ENCODE measurements at places on chromosomes 2 and 18.

DNA sequence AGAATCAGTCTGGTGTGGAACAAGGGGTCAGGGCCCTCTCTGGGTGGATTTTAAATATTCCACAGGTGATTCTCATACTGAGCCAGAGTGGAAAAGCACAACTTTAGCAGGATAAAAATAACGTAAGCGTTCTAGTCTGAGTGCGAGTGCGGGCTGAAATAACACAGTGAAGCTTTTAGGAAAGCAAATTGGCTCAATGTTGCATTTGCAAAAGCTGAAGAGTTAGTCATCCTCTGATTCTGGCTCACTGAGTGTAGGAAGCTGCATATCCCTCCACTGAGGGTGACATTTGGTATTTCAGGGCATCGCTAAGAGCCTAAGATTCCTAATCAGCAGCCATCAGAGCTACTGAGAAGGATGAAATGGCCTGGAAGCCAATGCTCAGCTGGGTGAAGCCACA lies 134.7 kb downstream of the RIF1 start:
- DNase-seq: no peak

GRCh38 chr2:169672406-169672805 lies 21.8 kb downstream of the CFAP210 start:
- DNase-seq: no peak

- no peak for DNase-seq
Measured at GRCh38 chr2:106296182-106296815, 102.2 kb upstream of the UXS1 start.

- no peak for DNase-seq
Measured at GRCh38 chr18:3689986-3690763, 240.2 kb downstream of the TGIF1 start.

GRCh38 chr18:51522338-51522737 lies 324.9 kb upstream of the MEX3C start:
- DNase-seq: no peak

GRCh38 chr18:4394700-4395099 lies 60.4 kb downstream of the DLGAP1 start:
- no peak for DNase-seq

- peak; percentile 12 for DNase-seq
Measured at GRCh38 chr2:182980115-182980514, 58.1 kb downstream of the NCKAP1 start.

DNA sequence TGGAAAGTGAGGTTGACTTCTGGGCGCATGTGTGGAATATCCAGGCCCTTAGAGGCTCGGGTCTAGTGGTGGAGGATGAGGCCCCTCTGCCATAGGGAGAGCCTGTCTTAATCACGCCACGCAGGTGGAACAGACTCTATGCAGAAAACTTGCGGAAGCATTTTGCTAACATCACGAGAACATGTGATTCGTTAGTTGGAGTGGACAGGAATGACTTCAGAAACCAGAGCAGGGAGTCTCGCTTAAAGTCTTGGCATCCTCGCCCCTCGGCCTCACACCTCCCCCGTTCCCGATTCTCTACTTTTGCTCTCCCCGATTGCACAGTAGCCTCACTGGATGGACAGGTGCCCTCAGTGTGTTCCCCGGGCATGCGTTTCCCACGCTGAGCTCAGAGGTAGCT lies 333.4 kb downstream of the GBX2 start:
- DNase-seq: no peak

- no peak for DNase-seq
Measured at GRCh38 chr2:73053316-73054114, 18.0 kb downstream of the SFXN5 start.

- DNase-seq: no peak
Measured at GRCh38 chr18:49546719-49547273, 15.1 kb upstream of the LIPG start.

GRCh38 chr18:22822024-22822423 lies 111.1 kb upstream of the RBBP8 start:
- DNase-seq: peak; percentile 81

DNA sequence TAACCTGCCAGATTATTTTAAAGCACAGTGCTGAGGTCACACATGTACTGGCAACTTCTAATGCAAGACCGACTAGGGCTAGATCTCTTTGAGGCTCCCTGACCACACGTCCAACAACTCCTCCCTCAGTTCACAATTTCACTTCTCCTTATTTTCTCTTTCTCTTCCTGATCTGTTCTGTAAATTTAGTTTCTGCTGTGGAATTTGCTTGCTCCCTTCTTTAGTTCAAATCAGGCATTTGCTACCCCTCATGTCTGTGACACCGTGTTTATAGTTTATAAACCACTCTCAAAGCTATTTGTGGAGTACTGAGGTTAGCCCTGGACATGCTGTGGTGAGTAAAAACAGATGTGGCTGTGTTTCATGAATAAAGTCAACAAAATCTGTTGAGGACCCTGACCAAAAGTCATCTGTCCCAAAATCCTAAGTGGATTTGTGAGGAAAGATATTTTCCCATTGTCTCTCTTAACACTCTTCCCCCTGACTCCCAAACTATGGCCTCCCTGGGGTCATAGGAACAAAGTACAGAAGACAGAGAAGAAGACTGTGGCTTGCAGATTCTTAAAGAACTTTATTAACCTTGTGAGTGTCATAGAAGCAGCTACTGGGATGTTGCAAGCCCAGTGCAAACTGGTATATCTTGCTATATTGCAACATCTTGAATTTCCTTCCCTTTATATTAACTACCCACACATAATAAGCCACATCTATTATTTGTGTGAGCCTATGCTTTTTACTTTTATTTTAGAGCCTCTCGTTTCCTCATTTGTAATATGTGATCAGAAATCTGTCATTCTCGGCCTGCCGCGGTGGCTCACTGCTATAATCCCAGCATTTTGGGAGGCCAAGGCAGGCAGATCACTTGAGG lies 3.5 kb upstream of the NAGK start:
- DNase-seq: no peak

GRCh38 chr2:62669180-62669579 lies 36.3 kb upstream of the EHBP1 start:
- no peak for DNase-seq

GRCh38 chr2:138948070-138948539 lies 167.9 kb upstream of the NXPH2 start:
- peak; percentile 98 for DNase-seq

GRCh38 chr2:151325581-151326095 lies 31.8 kb upstream of the TNFAIP6 start:
- no peak for DNase-seq

- DNase-seq: no peak
Measured at GRCh38 chr2:65622951-65623535, 190.6 kb upstream of the SPRED2 start.

- no peak for DNase-seq
Measured at GRCh38 chr2:80026040-80026729, 278.4 kb downstream of the LRRTM1 start.

- DNase-seq: no peak
Measured at GRCh38 chr2:138474100-138474825, 27.3 kb upstream of the SPOPL start.

- no peak for DNase-seq
Measured at GRCh38 chr2:627926-628560, 49.2 kb downstream of the TMEM18 start.

DNA sequence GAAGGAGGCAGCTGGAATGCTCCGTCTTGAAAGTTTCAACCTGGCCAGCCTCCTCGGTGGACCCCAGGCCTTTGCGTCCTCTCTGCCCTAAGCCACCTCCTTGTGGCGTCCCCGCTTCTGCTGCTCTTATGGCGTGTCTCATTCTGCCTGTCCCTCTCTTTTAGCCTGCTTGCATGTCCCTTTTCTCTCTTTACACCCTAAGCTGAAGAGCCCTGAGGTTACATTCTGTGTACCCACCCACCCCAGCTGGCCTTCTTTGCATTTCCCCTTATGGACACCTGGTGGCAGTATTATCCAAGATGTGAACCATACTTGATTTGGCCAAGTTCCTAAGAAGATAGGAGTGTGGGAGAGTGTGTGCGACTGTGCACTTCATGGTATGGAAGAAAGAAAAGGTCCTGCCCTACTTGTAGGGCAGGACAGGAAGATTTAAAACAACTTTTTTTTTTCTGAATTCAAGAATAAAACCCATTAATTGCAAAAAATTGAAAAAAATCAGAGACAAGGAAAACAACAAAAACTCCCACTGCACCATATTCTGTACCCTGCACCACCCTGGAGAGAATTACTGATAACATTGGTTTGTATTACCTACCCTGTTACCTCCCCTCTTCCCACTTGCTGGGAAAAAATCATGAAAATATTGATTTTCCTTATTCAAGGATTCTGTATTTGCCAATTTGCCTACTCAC lies 77.4 kb downstream of the DYSF start:
- DNase-seq: peak; percentile 24

DNA sequence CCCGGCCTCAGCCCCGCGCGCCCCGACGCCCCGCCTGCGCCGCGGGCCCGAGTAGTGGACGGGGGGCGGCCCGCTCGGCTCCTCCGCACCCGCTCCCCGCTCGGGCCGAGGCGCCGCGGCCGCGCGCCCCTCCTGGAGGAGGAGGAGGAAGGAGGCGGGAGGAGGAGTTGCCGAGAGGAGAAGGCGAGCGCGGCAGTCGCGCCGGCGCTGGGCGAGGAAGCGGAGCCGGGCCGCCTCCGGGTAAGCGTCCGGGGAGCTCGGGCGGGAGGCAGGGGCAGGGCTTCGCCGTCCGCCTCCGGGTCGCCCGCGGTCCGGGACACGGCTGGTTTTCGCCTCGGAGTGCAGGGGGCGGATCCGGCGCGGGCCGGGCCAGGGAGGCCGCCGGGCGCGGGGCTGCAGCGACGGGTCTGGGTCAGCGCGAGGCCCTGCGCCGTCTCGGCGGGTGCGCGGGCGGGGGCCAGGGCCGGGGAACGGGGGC lies at the start of gene SOCS6:
Gene SOCS6, plus strand, starts transcription at position 195 of the 478 bp plus-strand sequence. CDS start 35,624 bp downstream, outside the sequence.
- DNase-seq: peak; percentile 70
